Stimulated activated CD4-positive, alpha-beta T cell treated with anti-CD3 and anti-CD28 coated beads, Interleukin-4, amount 100 ng/mL, for 24 hours (primary cell): ENCODE measurements at places on chromosomes 3 and 15.

- no peak for DNase-seq
These were observed 58.9 kb downstream of the RAB7A start for GRCh38 chr3:128784843-128785242.

DNA sequence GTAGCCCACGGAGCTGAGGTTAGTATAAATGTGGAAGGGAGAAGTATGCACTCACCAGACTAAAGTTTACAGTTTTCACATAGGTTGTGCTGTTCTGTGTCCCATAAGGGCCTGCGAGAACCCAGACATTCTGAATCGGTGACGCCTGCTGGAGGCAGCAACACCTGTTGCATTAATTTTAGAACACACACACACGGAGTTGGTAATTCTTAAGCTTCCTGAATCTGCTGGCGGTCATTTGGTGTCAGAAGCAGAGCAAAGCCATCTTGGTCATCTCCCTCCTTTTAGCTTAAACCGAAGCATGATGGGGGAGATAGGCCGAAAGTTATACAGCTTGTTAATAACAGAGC is 41.1 kb upstream of the AP3B2 start:
- peak; percentile 4 for DNase-seq

- DNase-seq, result no peak
These were observed 5.8 kb upstream of the GLCE start for GRCh38 chr15:69154684-69155083.

GRCh38 chr3:174907027-174907426 is 47.9 kb downstream of the NAALADL2 start:
- DNase-seq, result no peak

GRCh38 chr3:77338195-77338594 is 298.3 kb downstream of the ROBO2 start:
- DNase-seq, result no peak

DNA sequence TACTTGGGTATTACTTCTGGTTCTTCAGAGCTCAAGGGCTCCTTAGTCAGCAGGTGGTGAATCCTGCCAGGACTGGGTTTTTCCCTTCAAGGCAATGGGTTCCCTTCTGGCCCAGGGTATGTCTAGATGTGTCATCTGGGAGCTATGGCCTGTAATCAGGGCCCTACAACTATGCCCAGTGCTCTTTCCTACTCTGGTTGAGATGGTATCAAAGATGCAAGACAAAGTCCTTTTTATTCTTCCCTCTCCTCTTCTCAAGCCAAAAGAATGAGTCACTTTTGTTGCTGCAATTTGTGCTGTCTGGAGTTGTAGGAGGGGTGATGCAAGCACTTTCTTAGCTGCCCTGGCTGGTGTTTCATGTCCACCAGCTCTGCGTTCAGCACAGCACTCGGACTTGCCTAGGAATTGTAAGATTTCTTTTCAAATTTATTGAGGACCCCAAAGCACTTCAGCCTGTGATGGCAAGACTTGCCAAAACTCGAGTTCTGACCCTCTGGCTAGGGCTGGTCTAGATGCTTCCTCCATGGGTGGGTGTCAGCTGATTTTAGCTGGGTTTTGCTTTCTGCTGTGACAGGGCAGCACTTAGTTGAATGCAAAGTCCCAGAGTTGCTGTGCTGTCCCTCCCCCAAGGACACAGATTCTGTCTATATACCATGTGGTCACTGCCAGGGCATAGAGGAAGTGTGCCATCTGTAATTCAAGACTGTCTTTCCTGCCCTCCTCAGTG is 129.2 kb upstream of the CBLB start:
- no peak for DNase-seq

DNA sequence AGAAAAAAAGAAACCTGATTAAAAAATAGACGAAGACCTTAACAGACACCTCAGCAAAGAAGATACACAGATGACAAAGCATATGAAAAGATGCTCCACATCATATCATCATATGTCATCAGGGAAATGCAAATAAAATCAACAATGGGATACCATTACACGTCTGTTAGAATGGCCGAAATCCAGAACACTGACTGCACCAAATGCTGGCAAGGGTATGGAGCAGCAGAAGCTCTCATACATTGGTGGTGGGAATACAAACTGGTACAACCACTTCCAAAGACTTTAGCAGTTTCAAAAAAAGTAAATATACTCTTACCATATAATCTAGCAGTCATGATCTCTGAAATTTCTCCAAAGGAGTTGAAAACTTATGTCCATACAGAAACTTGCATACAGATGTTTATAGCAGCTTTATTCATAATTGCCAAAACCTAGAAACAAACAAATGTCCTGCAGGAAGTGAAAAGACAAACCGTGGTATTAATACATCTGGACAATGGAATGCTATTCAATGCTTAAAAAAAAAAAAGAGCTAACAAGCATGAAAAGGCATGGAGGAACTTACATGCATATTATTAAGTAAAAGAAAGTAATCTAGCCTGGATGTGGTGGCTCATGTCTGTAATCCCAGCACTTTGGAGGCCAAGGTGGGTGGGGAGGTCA is 107.4 kb downstream of the HES1 start:
- DNase-seq, result no peak

DNA sequence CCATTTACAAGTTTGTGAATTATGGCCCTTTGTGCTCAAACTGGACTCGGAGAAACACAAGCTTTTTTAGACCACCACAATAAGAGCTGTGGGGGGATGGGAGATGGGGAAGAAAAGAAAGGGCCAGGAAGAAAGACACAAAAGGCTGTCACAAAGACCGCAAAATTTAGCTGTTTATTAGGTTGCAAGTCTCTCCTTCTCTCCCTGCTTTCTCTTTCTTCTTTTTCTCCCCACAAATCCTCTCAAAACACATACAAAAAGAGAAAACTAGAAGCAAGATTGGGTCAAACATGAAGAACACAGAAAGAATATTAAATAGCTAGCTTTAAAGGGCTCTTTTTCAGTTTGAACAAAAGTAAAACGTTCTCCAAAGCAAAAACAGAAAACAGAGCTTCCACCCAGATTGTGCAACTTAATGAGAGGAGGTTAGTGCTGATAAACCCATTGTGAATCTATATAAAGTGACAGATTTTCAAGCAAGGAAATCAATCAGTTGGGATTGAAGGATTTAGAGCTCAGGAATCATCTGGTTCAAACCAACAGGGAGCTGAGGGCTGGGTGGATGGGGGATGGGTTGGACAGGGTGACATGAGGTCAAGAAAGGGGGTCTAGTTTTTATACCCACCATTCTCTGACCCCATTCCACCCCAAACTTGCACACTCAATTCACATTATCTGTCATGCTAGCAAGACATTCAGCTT is 87.3 kb downstream of the DHX30 start:
- DNase-seq, result no peak

GRCh38 chr3:61149236-61149635 is 102.0 kb downstream of the FHIT start:
- DNase-seq, result no peak

GRCh38 chr3:171369156-171369555 is 91.0 kb downstream of the TNIK start:
- no peak for DNase-seq

- no peak for DNase-seq
These were observed 11.2 kb downstream of the CDCP1 start for GRCh38 chr3:45134758-45135521.

- DNase-seq, result no peak
These were observed 137.1 kb downstream of the ZNF609 start for GRCh38 chr15:64597477-64597822.

- DNase-seq, result no peak
These were observed 292.9 kb upstream of the NR2F2 start for GRCh38 chr15:96037584-96037983.

GRCh38 chr3:126527455-126528211 is 3.7 kb downstream of the CHST13 start:
- no peak for DNase-seq

GRCh38 chr3:76047368-76047767 is 262.0 kb upstream of the ZNF717 start:
- DNase-seq, result no peak

- DNase-seq, result no peak
These were observed 163.3 kb downstream of the PLCH1 start for GRCh38 chr3:155581579-155581978.

GRCh38 chr3:161050935-161051334 is 54.2 kb downstream of the B3GALNT1 start:
- no peak for DNase-seq

DNA sequence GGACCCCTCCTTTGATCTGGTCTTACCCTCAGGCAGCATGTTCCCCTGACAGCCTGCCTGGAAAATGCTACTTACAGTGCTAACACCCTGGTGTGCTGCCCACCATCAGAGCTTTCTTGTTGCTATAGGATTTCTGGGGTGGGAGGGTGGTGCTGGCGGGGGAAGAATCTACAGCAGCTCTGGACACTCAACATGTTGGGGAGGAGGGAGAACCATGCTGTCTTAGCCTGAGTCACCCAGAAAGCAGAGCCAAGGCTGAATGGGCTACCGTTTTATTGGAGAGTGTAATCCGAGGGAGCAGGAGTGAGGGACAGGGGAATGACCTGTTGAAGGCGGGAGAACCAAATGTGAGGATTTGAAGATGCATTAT is 45.6 kb downstream of the MFSD1 start:
- DNase-seq, result no peak

- DNase-seq, result no peak
These were observed at the start of gene LOXL1 for GRCh38 chr15:73926219-73927002. TSS of gene LOXL1 (plus strand) at chr15:73926462. CDS start at chr15:73926784, 322 bp downstream.
